ENCODE measurements at places on chromosomes 16 and 17.
A peak's percentile ranks its signal among the peaks of the same experiment; 100 is the strongest.

- peak; percentile 3 for DNase-seq
Measured at GRCh38 chr17:71455219-71455618, 665.6 kb upstream of the SOX9 start.

GRCh38 chr16:75565640-75566039 lies 539 bp upstream of the GABARAPL2 start:
- no peak for DNase-seq

- DNase-seq = peak; percentile 86
Measured at GRCh38 chr16:30005341-30006094, 5.3 kb downstream of the DOC2A start.

GRCh38 chr17:44070455-44071197 lies at the start of gene G6PC3:
G6PC3 (plus strand) TSS chr17:44070735; CDS start chr17:44070966, 231 bp downstream.
- DNase-seq = peak; percentile 100

DNA sequence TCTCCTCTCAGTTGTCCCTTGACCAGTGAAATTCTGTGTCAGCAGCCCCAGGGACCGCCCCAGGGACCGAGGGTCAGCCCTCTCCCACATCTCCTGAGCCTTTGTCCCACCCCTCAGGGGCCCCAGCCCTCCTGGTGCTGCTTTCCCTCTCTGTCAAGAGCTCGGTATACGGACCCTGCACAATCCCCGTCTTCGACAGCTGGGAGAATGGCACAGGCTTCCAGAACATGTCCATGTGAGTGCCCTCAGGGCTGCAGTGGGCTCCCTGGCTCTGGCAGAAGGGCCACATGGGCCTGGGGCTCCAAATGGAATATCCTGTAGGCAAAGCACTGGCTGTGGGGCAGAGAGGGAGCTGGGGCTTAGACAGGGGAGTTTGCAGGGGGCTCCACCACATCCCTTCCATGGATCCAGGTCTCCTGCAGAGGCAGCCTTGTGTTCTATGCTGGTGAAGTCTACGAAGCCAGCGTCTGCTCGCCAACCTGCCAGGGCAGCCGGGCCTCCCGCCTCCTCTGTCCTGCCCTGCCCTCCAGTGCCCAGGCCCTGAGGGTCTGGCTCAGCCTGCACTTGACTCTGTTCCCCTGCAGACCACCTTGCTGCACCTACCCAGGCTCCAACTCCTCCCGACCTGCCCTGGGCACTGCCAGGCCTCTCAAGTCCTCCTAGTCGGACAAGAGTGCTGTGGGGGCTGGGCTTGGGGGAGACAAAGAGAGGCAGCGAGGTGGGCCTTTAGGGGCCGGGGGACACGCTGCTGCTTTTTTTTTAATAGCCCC lies 28.0 kb downstream of the ADGRG5 start:
- DNase-seq = no peak

DNA sequence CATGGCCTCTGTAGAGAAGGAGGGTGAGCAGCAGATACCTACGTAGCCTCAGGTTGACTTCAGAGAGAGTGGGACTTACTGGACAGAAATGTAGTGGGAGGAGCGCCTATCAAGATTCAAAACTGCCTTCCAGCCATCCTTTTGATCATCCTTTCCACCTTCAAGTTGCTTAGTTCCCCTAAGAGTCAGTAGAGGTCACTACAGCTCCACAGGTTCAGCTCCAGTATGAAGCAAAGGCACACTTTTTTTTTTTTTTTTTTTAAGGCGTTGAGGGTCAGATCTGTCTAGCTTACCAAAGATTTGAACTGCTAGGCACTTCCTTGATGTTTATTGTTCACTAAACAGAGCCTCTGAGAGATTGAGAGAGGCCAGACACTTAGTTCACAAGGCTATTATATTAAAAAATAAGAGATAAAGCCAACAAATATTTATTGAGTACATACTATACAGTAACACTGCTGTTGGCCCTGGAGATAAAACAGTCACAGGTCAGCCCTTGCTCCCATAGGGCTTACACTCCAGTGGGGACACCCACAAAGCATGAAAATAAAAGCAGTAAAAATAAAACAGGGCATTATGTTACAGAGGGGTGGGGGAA lies 3.1 kb downstream of the RNF227 start:
- DNase-seq = peak; percentile 93

GRCh38 chr16:85989376-85989775 lies 90.4 kb downstream of the IRF8 start:
- DNase-seq = no peak

- DNase-seq = peak; percentile 59
Measured at GRCh38 chr16:85524365-85524629, 88.8 kb upstream of the GSE1 start.

- no peak for DNase-seq
Measured at GRCh38 chr17:69302682-69303081, 24.3 kb downstream of the ABCA5 start.

All from DMS53 (cell line).